ENCODE measurements at places on chromosomes 7 and 10.

DNA sequence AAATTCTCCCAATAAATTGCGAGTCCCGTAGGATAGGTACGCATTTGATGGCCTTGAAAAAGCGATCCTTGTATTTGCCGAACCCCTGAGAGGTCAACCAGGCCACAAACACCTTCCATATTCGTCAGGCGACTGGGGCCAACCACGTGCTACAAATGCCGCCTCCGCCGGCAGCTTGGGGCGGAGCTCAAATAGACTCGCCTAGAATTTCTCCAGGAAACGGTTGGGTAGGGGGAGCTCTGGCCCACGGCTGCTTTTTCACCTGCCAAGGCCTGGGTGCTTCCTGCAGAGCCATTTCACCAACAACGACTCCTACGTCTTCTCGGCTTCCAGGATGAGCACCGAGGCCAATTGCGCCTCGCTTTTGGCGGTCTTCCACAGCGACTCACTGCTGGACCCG is 53.4 kb upstream of the KIF5B start:
- no peak for DNase-seq

GRCh38 chr7:80661729-80662128 is 23.3 kb downstream of the CD36 start:
- peak; percentile 12 for DNase-seq

DNA sequence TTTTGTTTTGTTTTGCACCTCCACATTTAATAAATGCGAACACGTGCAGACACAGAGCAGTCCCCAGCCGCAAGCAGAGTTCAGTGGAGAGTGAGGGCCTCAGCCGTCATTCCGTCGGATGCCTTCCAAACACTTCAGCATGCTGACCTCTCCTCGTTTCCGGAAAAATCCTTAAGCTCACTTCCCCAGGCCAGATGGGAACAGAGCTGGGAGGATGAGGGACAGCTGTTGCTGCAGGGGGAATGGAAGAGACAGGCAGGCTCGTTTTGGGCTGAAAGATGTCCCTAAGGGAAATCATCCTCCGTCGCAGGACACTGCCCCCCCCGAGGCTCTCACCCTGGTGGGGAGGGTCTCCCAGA is 17.2 kb upstream of the FGFR2 start:
- no peak for DNase-seq

- no peak for DNase-seq
Observed at GRCh38 chr10:23338886-23339285, 5.7 kb downstream of the C10orf67 start.

- DNase-seq: no peak
Observed at GRCh38 chr7:158345731-158346130, 241.9 kb downstream of the PTPRN2 start.

GRCh38 chr10:34612446-34612845 is 202.7 kb downstream of the PARD3 start:
- no peak for DNase-seq

DNA sequence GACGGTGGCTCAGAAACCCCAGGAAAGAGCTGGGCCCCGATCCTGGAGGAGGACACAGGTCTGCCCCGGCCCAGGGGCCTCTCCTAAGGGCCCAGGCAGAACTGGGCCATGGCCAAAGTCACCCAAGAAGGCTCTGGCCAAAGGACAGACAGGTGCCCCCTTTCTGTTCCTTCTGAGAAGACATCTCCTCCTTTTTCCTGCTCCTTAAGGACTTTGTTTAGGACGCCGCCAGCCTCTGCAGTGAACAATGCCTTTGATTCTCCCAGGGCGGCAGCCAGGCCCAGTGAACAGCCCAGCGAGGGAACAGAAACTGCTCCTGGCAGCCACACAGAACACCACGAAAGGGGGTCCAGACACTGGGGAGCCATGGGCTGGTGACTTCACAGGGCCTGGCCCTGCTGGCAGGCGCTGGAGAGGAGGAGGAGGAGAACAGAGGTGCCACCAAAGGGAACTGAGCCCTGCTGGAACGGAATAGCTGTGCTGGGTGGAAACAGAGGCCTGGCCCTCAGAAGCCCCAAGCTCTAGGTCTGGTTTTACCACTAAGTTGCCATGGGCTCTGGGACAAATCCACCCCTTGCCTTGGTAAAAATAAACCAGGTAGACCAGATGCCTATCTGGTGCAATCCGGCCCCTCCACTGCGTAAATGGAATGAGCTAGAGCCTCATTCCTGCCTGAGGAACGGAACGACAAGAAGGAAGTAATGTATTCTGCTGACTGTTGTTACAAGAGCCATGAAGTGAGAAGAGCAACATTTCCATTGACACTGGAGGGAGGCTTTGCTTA is 163.3 kb upstream of the RHEB start:
- no peak for DNase-seq

- peak; percentile 38 for DNase-seq
Observed at GRCh38 chr7:107528461-107528860, 35.3 kb downstream of the COG5 start.

DNA sequence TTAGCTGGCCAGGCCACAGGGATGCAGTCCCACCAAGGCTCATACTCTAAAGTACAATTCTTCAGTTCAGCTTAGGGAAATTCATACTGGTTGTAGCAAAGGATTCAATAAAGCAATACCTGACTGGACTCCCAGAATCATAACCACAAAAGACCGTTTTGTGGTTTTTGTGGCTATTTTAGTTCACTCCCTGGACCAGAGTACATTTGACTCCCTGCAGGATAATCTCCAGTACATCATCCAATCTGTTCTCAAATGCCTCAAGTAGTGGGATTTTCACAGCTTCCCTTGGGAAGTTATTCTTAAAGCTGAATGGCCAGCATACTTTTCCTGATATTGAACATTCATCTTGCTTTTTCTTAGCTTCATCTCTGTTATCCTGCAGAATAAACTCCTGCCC is 29.3 kb upstream of the YAE1 start:
- peak; percentile 47 for DNase-seq

- peak; percentile 50 for DNase-seq
Observed at GRCh38 chr7:139094596-139094995, 14.9 kb downstream of the ZC3HAV1 start.

- no peak for DNase-seq
Observed at GRCh38 chr7:68441645-68442044, 1156.6 kb upstream of the AUTS2 start.

- peak; percentile 24 for DNase-seq
Observed at GRCh38 chr7:138125598-138126111, 49.4 kb downstream of the AKR1D1 start.

DNA sequence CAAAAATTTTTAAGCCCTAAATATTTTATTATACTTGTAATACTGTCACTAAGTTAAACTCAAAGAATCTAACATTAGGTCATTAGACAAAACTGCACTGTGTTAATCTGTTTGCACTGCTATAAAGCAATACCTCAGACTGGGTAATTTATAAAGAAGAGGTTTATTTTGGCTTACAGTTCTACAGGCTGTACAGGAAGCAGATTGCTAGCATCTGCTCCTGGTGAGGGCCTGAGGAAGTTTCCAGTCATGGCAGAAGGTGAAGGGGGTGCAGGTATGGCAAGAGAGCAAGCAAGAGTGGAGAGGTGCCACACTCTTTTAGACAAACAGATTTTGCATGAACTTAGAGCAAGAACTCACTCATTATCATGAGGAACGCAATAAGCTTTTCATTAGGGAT is 125.7 kb downstream of the IMMP2L start:
- no peak for DNase-seq

DNA sequence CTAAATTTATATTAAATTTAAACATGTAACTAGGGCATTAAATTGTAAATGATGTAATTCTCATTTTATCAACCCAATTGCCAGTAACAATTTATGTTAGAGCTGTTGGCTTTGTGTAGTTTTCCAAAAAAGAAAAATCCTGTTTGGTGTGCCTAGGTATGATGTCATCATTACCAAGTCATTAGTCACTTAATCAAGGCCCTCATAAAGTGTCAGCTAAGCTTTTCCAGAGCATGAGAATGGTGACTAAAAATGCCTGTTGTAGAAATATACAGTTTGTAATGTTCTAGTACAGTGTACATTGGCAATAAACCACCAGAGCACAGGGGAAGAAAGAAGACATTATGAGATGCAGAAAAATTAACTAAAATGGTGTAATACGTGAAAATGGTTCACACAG is 593.8 kb upstream of the ANKRD30A start:
- DNase-seq: peak; percentile 81

DNA sequence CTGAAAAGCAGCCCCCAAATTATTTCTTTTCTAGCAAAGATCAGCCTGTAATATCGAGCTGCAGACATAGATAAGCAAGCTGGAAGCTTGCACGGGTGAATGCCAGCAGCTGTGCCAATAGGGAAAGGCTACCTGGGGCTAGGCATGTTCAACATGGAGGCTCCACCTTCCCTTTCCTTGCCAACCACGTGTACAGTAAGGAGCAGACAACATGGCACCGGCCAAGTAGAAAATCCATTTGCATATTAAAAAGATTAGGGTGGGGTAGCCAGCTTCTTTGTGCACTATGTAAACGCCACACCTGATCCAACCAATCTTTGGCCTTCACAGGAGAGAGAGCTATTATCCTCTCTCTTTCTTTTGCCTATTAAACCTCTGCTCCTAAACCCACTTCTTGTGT is 56.7 kb upstream of the SEPHS1 start:
- no peak for DNase-seq

- no peak for DNase-seq
Observed at GRCh38 chr7:31059551-31059950, 7.4 kb downstream of the ADCYAP1R1 start.

- peak; percentile 49 for DNase-seq
Observed at GRCh38 chr10:43610636-43611035, 4.4 kb downstream of the ZNF485 start.

GRCh38 chr7:77473229-77474005 is 57.3 kb upstream of the GSAP start:
- peak; percentile 37 for DNase-seq

- DNase-seq: no peak
Observed at GRCh38 chr10:79595510-79595909, 15.2 kb upstream of the SFTPA1 start.

- no peak for DNase-seq
Observed at GRCh38 chr10:128727114-128727513, 600.9 kb upstream of the MKI67 start.
